ENCODE measurements at places on chromosomes 2 and 18. TPM values are rescaled to one million over a fixed set of nuclear protein-coding genes. Genes with fewer than 3 reads are reported as not detected.

GRCh38 chr2:121279476-121280220, 5.4 kb downstream of the TFCP2L1 start:
- no peak for DNase-seq

DNA sequence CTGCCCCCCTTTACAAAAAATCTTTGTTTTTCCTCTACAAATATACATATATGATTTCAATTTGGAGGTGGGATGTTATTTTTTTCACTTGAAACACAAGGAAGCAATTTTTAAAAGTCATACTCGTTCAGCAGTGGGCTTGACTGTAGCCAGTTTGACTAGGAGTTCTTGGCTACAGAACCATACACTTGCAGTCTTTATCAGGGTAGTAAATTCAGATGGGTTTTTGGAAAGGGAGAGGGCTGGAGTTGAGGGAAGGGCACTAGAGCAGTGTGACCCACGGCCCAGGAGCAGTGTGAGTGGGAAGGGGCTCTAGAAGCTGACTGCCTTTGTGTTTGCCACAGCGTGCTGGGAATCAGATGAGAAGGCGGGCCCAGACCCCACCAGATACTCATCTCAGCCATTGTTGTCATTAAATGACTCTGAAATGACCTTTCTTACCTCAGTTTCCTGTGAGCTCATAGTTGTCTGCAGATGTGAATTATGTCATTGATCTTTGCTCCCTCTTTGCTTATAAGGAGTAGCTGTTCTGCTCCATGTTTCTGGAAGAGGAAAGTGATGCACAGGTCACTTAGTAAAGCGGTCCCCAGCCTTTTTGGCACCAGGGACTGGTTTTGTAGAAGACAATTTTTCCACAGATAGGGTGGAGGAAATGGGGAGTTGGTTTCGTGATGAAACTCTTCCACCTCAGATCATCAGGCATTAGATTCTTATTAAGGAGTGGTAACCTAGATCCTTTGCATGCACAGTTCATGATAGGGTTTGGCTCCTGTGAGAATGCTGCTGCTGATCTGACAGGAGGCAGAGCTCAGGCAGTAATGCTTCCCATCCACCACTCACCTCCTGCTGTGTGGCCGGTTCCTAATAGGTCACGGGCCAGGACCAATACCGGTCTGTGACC, 116.8 kb downstream of the SPTBN1 start:
- DNase-seq: no peak

RAD51AP2 gene
- total RNA-seq: not detected

DNA sequence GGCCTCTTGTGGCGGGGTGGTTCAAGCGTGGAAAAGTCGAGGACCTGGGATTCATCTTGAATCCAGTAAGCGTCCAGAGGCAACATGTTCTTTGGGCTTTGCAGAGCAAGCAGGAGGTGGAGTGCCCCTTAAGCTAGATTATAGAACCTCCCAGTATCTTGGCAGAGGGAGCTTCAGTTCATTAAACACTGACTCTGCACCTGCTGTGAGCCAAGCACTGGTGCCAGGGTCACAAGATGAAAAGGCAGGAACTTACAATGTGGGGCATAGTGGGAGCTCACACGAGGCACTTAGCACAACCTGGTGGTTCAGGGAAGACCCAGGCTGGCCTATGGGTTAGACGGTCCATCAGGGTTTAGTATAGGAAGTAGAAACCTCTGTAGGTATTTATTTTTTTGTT, 7.4 kb upstream of the FZD5 start:
- DNase-seq: no peak

PAIP2B gene
- total RNA-seq: 4.0 TPM

DNA sequence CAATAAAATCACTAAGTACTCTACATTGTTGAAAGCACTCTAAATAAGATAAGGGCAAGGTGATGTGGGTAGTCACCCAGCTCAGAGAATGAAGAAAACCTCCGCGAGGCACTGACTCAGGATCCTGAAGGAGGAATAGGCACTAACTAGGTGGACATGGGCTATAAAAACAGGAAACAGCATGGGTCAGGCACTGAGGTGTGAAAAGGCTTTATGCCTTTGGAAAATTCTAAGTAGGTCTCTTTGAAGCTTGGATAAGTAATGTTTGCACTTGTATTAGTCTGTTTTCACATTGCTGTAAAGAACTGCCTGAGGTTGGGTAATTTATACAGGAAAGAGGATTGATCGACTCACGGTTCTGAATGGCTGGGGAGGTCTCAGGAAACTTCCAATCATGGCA, 161.6 kb downstream of the EPHA4 start:
- no peak for DNase-seq

VWA3B gene
- total RNA-seq: not detected

HRH4 gene
- total RNA-seq: 0.09 TPM

DNA sequence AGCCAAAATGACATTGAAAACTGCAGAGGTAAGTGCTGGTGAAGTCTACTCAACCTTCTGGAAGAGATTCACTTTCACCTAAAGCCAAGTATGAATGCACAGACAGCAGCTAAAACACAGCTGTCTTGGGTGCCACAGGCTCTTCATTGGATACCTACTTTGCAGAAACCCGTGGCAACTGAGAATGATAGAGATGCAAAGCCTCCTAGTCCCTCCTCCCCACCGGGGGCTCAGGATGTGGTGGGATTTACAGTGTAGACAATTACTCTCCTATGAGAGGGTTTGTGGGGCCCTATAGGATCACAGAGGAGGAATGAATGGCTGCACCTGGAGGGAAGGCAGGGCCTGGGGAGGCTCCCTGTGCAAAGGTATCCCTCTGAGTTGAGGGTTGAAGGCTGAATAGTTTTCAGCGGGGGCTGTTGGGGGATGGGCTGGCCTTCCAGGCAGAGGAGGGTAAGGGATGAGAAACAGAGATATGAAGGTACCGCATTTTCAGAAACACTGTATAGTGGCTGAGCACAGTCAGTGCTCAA, 131.6 kb downstream of the RNF144A start:
- no peak for DNase-seq

DNA sequence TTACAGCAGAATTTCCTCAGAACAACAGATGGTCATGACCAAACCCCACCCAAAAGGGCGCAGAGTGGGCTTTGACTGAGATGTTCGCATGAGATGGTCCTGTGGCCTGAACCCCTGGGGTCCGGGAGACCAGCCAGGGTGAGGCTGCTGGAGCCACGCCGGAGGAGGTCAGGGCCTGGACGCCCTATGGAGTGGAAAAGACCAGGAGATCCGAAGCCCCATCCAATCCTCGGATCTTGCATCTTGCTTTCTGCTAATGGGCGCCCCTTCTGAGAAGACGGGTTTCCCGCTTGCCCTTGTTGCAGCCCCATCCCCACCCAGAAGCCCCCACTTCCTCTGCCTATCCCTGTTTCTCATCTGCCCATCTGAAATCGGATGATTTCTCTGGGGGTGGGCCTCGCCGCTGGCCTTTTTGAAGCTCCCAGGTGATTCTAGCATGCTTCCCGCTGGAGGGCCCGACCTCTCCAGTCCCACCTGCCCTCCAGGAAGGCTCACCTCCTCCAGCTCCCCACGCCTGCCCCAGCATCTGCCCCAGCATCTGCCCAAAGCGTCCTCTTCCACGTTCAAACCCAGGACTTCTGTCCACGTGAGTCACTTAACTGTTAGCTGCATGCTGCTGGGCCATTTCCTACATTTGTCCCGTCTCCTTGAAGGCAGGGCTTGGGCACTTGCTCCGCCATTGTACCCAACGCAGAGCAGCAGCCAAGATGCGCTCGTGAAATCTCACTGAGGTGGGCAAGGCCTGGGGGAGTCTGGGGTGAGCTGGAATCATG, 4.3 kb upstream of the CNDP1 start:
- DNase-seq: no peak

DNA sequence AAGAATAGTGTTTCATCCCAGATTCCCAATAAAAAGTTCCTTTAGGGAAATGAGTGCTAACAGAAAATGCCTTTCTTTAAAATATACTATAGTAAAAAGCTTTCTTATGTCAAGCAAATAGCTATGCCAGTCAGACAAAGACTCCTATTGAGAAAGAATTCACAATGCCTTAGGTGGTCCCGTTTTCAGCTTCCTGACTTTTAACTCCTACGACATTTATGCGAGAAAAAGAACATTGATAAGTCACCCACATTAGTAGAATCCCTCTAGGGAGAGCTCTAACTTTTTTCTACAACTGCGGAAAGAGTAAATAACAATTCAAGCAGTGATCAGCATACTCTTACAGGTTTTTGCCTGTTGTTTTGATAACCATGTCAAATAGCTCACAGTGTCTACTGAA, 750.8 kb upstream of the ACVR2A start:
- DNase-seq: no peak

DNA sequence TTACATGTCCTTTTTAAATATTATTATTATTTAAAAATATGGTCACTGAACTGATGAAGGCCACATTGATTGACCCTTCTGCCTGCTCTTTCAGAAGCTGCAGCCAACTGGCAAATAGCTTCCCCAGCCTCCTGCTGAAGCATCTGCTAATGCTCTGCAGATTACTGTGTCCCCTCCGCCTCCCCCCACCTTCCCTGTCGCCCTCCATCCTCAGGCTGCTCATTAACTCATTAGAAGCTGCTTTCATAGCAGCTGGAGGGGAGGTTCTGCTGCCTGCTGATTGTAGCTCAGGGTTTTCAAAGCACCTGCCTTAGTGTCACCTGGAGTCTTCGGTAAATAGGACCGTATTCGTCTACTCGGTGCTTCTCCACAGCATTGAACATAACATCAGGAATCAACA, 24.8 kb upstream of the LMAN1 start:
- DNase-seq: no peak

DNA sequence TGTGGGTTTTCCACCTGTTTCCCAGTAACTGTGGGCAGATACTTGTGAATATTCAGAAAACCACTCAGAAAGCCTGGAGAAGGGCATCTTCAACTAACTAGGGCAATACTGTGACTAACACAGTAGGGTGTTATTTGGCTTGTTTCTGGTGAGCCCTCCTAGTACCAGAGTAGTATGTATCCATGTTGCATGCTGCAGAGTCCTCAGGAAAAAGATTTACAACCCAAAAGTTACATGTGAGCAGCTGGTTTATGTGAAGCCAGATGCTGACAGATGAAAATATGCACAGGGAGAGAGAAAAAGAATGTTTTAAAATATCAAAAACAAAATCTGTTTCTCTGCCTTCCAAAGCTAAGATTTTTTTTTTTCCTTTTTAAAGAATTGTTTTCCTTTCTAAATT, 333.2 kb upstream of the UBE2E3 start:
- no peak for DNase-seq

Measured in Calu3 (cell line).